ENCODE measurements at places on chromosomes 13 and 19. TPM values are rescaled to one million over a fixed set of nuclear protein-coding genes. Genes with fewer than 3 reads are reported as not detected.

DNA sequence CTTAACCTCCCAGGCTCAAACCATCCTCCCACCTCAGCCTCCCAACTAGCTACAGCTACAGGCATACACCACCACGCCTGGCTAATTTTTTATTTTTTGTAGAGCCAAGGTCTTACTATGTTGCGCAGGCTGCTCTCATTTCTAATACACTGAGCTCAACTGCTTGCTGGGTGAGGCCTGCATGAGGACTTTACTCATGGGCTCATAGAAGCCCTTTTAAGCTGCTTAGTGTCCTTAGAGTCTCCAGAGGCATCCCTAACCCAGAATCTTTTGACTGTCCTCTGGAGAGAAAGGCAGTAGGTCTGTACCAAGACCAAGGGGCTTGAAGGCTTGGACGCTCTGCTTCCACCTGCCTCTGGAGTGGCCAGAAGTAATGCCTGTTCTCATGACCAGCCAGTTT lies 141.6 kb downstream of the TM9SF2 start:
- ATAC-seq: no peak

DNA sequence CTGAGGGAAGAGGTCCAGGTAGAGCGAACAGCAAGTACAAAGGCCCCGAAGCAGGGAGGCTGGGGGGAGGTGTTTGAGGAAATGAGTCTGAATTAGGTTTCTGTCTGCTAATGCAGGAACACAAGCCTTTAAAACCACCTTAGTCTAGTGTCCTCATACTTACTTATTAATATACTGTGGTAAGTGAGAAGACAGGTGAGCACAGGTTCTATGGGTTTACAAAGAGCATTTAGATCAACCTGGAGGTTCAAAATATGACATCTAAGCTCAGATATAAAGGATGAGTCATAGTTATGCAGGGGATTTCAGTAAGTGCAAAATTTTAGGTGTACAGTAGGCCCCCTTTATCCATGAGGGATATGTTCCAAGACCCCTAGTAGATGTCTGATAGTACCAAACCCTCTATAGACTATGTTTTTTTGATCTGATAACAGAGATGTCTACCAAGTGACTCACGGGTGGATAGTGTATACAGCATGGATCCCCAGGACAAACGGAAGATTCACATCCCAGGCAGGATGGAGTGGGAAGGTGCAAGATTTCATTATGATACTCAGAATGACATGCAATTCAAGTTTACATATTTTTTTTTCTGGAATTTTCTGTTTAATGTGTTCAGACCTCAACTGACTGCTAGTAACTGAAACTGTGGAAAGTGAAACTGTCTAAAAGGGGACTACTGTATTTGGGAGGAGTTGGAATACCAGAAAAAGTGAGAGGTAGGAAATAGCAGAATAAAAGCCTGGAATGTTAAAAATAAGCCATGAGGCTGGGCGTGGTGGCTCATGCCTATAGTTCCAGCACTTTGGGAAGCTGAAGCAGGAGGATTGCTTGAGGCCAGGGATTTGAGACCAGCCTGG lies 18.2 kb upstream of the MED4 start:
- ATAC-seq: peak; percentile 28

GRCh38 chr19:47863514-47863936 lies 4.5 kb downstream of the TPRX2 start:
- ATAC-seq: peak; percentile 80

DNA sequence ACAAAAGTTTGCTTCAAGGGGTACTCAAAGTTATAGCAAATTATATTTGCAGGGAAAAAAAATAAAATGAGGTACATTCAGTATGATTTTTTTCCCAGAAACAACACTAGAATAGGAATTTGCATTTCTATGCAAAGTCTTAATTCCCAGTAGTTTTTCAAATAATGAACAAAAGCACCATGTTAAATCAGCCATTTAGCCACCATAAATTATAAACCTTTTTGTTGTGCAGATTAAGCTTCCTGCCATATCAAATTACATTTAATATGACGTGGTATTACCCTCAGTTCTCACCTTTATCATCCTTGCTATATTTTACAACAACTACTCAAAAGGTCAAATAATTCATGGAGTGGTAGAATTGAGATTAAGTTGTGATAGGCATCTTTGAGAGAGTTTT lies 136.6 kb upstream of the FRY start:
- no peak for ATAC-seq

- ATAC-seq: no peak
Observed at GRCh38 chr13:111519490-111520170, 199.2 kb downstream of the TEX29 start.

DNA sequence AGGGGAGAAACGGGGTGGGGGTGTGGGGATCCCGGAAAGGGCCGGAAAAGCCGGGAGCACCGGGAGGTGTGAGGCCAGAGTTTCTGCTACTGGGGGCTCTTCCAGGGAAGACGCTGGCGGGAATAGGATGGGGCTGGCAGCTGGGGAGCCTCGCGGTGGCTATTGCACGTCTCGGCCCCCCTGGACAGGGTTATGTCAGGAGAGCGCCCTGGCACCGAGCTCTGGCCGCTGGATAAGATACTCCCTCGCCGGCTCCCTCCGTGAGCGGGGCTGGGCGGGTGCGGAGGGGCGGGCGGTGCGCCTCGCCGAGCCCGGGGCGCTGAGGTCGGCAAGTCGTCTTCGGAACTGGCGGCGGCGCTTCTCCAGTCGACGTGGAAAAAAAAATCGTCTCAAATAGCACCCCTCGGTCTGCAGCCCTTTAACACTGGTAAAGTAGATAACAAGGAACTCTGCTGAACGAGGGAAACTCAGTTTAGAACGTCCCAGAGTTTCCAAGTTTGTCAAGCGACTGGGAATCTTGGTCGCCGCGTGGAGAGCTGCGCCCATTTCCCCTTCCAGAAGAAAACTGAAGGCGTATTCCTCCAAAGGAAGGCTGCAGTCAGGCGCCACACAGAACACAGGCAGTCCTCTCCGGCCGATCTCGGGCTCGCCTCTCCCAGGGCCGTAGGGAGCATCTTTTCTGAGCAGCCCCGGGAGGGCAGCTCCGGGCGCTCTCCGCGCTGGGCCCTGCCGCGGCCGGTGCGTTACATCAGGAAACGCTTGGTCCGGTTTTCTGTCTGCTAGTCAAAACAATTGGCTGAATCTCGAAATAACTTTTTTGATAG lies 115.1 kb downstream of the KCNRG start:
- no peak for ATAC-seq

DNA sequence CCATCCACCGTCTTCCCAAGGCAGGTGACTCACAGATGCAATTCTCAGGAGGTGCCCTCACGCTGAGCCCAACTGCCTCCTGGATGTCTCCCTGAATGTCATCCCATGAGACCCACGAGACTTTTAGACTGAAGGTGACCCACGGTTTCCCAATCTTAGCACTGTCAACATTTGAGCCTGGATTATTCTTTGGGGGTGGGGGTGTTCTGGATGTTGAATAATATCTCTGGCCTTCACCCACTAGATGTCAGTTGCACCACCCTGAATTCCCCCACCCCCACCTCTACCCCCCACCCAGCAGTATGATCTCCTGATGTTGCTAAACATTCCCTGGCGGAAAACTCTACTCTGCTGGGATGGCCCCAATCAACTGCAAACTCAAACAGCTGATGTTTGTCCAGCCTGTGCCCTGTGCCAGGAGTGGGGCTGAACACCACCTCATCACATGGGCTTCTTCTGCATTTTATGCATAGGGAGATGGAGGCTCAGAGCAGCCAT lies 2.2 kb upstream of the CYP4F22 start:
- no peak for ATAC-seq

DNA sequence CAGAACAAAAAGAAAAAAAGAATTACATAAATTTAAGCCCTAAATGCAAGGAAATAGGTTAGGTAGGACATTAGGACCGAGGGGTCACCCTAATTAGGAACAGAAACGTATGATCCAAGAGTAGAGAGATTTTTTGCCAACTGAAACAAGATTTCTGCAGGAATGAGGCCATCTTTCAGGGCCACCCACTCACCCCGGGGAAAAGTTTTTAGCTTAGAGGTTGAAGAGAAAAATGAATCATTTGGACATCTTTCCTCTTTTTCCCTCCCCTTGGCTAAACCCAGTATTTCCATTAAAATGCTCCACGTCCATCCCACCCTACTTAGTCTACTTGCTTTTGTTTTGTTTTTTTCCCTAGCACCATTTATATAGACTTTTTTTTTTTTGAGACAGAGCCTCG lies 10.6 kb upstream of the PNMA8A start:
- no peak for ATAC-seq

DNA sequence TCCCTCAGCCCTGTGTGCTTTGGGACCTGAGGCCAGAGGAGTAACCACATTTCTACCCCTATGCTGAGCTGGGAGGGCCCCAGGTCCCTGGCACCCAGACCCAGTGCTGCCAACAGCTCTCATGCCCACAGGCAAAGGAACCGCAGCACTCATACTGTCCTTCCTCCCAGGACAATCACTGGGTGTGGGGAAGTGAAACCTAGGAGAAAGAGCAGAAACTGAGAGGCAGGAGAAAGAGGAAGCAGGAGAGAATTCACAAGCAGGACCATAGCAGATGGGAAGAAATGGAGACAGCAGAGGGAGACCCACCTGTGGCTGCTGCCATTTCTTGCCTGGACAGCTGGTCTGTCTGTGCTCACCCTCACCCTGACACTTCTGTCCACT lies 18.9 kb downstream of the CCDC97 start:
- no peak for ATAC-seq

DNA sequence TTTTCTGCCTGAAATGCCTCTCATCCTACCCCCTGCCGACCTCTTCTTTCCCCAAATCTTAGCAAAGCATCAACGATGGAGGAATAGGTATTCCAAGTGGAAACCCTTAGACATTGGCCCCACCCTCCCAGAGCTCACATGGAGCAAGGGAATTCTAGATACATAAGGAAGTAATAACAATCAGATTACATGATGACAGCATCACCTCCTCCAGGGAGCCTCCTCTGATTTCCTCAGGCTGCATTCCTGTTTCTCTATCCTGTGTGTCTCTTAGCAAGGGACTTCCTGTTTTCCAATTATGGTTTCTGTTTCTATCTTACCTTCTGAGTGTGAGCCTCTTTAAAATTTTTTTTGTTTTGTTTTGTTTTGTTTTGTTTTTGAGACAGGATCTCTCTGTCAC lies 246.6 kb downstream of the TSHZ3 start:
- no peak for ATAC-seq

- ATAC-seq: no peak
Observed at GRCh38 chr19:54387991-54388801, 23.5 kb upstream of the LAIR1 start.

GRCh38 chr13:58500938-58501337 lies 869.4 kb downstream of the PCDH17 start:
- no peak for ATAC-seq

Gene RAB20
- total RNA-seq: 1.6 TPM

Gene ELSPBP1
- total RNA-seq: not detected

Gene HSH2D
- 1.3 TPM for total RNA-seq

Gene SCEL
- 251 TPM for total RNA-seq

Gene VSTM1
- total RNA-seq: not detected
